ENCODE measurements at places on chromosomes 7 and 10. TPM values are rescaled to one million over a fixed set of nuclear protein-coding genes. Genes with fewer than 3 reads are reported as not detected.

DNA sequence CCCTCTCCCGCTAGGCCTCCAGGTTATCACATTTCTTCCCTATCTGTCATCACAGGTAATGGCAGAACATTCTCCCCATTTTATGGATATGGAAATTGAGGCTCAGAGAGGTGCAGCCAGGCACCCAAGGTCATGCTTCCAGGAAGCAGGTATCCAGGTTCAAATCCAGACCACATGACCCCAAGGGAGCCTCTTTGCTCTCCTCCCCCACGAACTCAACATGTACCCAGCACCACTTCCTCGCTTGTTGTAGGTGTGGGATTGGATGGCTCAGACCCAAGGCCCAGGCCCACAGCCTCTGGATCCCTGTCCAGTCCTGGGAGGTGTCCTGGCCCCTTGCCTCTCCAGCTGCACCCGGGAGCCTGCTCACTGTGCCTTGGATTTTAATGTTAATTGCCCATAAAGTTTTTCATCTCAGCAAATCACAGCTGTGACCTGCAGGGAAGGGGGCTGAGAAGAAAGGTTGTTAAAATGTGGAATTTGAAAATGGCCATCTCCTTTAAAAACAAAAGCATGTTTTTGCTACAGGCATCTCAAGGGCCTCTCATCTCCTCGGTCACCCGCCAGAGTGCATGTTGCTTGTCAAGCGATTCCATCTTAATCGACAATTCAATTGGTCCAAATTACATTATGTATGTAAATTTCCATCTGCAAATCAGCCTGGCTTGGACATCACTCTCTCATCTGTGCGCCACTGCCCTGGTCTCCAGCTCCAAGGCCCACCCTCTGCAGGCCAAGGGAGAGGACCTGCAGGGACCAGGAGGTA lies 205.4 kb upstream of the ZMIZ1 start:
- DNase-seq, result no peak

DNA sequence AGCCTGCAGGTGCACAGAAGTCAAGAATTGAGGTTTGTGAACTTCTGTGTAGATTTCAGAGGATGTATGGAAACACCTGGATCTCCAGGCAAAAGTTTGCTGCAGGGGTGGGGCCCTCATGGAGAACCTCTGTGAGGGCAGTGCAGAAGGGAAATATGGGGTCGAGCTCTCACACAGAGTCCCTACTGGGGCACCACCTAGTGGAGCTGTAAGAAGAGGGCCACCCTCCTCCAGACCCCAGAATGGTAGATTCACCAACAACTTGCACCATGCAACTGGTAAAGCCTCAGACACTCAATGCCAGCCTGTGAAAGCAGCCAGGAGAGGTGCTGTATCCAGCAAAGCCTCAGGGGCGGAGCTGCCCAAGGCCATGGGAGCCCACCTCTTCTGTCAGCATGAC lies 205.8 kb downstream of the CCSER2 start:
- DNase-seq, result no peak

DNA sequence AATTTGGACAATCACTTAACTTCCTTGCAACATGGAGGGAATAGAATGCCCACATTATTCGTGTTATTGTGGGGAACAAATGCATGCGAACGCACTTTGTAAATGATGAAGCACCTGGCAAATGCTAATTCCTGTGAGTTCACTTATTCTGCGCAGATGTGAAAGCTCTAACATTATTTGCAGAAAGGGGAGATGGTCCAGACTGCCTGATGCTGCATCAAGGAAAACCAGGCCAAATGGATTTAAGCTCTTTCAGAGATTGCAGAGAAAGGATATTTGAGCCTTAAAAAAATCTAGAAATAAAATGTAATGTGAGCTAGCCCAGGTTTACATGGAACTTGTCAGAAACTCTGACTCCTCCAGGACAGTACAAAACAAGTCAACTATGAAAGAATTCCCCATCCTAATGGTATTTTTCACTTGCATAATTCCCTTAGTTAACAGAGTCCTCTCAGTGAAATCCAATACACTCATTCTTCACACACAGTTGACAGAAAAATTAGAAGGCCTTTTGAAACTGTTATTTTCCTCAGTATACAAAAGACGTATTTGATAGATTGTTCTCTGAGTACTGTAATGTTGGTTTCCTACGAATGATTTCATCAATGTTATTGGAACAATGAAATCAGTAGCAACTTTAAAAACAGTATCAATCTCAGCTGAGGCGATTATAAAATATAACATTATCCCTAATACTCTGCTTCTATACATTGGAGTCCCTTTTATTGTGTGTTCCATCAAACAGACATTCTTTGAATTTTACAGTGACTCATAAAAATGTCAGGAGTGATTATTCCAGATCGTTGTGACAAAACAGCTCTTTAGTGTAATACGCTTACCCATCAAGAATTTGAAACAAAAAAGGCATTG lies 136.3 kb upstream of the ANK3 start:
- DNase-seq, result no peak

DNA sequence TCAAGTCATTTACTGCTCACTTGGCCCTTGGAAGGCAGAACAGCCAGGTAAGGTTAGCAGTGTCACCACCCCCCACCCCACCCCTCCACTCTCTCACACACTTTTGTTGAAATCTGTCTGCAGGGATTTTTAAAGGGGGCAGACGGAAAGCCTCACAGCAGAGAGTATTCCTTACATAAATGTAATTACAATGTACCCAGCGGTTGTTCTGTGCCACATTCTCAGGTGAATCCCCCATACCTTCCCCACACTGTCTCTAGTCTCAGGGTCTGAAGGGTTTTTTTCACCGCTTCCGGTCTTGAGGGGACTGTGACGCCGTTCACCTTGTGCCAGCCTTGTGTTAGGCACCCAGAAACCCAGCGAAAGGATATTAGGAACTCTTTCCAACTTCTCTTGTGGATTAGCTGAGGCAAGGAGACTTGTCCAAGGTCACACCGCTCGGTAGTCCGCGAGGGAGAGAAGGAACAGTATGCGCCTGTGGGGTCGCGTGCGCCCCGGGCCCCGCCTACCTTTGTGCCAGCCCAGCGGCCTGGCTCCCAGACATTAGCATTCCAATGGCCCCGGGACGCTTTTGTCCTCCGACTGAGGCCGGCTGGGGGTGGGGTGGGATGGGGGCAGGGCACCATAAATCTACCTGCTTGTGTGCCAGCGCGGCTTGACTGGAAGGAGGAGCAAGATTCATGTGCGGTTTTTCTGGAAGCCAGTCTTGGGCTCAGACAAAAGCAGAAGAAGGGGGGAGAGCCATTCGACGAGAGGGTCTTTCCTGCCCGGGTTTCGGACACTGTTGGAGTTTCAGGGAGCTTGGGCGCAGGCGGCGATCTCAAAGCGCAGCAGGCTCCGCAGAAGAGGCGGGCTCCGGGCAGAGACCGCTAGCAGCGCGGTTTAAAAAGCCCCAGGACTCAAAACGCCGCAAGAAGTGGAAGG lies 4.5 kb downstream of the NEUROG3 start:
- no peak for DNase-seq

GRCh38 chr7:149887311-149887710 lies 13.5 kb downstream of the ATP6V0E2 start:
- no peak for DNase-seq

DNA sequence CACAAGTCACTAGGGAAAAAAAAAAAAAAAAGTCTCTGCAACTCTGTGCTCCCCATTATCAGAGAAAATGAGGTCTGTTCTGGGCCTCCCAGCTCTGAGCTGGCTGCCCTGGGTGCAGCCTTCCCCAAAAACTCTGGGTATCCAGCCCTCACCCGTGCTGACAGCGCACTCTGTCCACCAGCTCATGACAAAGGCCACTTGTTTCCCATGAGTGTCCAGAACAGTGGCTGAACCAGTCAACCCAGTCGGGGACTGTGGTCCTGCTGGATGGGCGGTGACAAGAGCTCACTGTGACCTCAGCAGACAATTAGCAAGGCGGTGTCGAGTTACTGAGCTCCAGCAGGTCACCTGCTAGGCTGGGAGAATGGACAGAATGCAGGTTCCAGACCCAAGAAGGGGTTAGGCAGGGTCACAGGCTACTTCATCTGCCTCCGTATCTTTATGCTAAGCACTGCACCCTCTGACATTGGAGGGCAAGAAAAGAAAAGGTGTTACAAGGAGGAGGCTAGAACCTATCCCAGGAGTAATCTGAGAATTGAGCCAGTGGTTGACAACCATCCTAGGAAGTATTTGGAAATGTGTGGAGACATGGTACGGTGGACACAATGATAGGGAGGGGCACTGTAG lies 37.2 kb downstream of the DLG5 start:
- no peak for DNase-seq

DNA sequence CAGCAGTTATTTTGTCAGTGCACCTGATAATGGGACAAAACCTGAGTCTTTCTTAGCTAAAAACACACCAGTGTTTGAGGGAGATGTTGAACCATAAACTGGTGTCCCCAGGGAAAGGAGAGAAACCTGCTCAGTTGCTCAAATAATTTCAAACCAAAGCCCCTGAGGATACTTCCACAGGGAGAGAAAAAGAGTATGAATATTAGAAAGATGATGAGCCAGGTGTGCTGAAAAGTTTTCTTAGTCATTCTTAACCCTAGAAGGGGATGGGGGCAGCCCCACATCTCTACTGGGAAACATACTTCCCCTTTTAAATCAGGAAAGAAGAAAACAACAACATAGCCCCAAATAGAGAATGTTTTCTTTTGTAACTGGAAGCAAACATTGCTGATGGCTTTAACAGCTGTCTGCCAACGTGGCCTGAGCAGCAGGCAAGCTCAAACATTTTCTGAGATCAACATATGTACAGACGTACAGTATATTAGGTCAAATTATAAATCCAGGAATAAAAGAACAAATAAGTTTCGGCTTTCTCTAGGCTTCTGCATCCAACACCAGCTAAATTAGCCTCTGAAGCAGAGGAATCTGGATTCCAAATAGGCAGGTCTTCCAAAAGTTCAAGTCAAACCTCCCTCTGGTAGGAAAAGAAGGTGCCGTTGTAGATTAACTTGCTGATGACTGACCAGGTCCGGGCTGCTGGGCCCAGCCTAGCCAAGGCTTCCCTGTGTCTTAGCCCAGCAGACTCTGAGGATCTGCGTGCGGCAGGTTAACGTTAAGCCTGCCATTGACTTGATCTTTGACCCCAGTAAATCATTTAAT lies 30.5 kb upstream of the FBXW4 start:
- DNase-seq, result no peak

- DNase-seq, result no peak
These were observed 2.0 kb downstream of the ELN start for GRCh38 chr7:74029991-74030415.

GRCh38 chr7:95693551-95694333 lies 78.6 kb upstream of the DYNC1I1 start:
- DNase-seq, result no peak

GRCh38 chr7:85030893-85031292 lies 156.0 kb downstream of the SEMA3D start:
- no peak for DNase-seq

GRCh38 chr7:140685407-140686087 lies 11.0 kb upstream of the NDUFB2 start:
- DNase-seq, result no peak

DNA sequence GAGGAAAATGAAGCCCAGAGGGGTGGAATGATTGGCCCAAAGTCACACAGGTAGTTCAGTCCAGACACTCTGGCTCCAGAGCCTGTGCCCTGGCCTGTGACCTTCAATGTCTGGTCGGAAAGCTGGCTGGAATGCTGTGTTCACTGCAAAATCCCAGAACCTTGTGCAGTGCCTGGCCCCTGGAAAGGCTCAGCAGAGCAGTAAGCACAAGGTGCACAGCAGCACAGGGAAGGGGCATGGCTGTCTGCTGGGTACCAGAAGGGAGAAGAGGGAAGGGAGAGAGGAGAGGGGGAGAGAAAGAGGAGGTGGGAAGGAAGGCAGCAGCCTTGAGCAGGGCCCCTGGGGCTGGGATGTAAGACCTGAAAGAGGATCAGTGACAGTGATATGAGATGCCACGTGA lies 28.4 kb upstream of the C10orf71 start:
- DNase-seq, result no peak

DNA sequence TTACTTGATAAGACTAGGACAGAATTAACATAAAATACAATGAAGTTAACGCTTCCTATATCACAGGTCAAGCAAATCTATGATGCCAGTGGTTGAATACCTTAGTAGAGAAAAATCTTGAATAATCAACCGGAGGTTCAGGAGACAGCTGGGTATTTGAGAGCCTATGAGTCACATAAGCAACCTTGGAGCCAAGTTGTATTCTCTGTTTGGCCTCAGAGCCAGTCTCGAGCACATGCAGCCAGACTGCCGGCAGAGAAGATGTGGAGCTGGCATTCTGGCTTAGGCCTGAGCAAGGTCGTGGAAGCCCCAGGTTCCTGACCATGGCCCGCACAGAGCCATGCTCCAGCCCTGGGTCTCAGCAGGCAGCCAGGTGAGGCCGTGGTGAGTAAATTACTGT lies 90.3 kb downstream of the FAM204A start:
- DNase-seq, result peak; percentile 56

DNA sequence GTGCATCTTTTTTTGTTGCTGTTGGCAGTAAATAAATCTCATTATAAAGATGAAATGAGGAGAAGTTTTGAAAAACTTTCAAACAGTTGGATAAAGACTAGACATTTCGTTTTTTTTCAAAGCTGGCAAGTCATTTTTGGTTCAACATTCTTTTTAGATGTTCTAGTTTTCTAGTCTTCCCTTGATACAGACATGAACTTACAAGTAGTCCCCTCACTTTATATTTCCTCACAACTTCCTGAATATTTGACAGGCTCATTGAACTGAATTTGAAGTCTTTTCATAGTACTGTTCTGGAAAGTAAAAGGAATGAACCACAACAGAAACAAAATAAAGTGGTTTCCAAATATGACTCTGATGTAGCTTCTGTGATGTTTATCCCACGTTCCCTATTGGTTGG lies 134.2 kb downstream of the NRCAM start:
- DNase-seq, result no peak

- no peak for DNase-seq
These were observed 305.8 kb upstream of the IGFBP3 start for GRCh38 chr7:46226860-46227259.

- DNase-seq, result no peak
These were observed 22.3 kb downstream of the COX15 start for GRCh38 chr10:99709480-99710229.

GRCh38 chr10:21831986-21832820 lies 171.3 kb downstream of the DNAJC1 start:
- no peak for DNase-seq

DNA sequence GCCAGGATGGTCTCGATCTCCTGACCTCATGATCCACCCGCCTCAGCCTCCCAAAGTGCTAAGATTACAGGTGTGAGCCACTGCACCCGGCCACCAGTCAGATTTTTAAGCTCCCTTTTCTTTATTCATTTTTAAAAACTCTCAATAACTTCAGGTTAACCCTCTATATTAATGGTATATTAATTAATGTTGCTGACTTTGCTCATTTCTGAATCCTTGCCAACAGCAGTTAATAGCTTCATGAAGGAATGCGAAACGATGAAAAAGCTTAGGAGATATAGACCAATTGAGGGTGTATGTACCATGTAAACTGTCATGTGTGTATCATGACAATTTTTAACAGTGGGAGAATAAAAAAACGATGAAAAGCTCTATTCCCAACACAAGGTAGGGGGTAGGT lies 27.5 kb downstream of the PNPLA8 start:
- no peak for DNase-seq

GRCh38 chr7:73870041-73870492 lies 9.1 kb downstream of the TMEM270 start:
- DNase-seq, result no peak

The HYAL4 gene
- not detected for total RNA-seq

The NPC1L1 gene
- not detected for total RNA-seq

The ELN gene
- not detected for total RNA-seq

The RBM20 gene
- total RNA-seq, result not detected

The RET gene
- total RNA-seq, result not detected

The IFIT5 gene
- 15.2 TPM for total RNA-seq

The PRF1 gene
- total RNA-seq, result not detected

The NOM1 gene
- 1.9 TPM for total RNA-seq

The IFIT1B gene
- total RNA-seq, result not detected

The PTF1A gene
- total RNA-seq, result not detected
